ENCODE measurements at places on chromosomes 6 and 20.

DNA sequence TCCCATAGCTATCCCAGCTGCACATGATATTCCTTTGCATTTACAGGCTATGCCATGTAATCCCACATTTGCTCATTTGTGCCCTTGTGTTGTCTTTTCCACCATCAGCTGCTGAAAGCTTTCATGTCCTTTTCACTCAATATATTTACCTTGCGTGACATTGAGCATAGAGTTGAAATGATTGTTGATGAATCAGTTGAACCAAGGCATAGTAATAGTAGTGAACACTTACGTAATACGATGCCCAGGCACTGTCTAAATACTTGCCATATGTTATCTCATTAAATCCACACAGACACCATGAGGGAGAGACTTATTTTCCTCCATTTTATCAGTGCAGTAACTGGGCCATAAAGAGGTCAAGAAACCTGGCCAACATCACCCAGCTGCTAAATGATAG lies 13.1 kb downstream of the RNF8 start:
- no peak for DNase-seq

DNA sequence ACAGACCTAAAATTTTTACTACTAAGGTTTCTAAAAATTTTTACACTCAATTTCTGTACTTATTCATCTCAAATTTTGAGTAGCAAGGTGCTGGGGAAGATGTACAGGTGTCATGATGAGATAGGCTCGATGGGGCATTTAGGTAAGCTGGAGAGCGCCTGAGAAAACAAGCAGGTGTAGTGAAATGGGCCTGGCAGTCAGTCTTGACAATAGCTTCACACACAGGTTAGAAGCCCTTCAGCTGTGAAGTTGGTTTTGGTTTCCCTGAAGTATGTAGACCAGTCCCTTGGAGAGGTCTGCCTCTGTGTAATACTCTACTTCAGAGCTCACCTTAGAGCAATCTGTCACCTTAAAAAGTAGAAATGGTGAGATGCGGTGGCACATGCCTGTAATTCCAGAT lies 144.0 kb upstream of the SCGN start:
- no peak for DNase-seq

DNA sequence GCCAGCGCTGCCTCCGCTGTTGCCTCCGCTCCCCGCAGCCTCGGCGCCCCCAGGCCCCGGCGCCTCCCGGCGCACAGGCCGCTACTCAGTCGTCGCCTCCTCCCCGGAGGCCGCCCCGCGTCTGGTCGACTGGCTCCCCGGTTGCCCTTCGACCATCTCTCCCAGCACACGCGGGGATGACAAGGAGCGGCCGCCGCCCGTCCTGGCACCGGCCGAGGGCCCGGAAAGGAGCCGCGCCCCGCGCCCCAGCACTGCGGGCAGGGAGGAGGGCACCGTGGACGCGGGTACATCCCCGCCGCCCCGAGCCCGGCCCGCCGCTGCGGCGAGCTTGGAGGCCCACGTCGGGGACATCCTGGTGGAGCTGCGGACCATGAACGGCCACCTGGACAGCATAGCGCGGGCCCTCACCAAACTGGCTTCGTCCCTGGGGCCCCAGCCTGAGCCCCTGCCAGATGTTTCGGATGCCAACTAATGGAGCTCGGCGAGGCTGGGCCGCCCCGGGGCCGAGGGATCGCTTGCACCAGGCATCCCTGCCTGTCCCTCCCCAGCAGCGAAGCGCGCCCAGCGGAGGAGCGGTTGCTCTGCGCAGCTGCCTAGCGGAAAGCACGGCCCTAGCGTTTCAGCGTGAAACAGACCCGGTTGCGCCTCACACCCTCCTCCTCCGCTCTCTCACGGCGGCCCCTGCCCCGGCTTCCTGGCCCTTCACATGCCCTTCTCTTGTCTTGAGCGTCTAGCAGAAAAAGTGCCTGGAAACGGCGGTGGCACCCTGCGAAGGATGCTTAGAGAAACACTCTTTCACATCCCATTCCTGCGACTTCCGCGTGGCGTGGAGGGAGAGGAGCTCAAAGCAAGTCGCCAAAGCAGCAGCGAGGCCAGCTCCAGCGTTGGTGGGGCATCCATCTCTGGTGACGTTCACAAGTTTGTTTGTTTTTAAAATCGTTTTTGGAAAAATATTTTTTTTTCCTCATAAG lies 285.8 kb upstream of the SUPT3H start:
- no peak for DNase-seq

GRCh38 chr20:272718-273117 lies 15.2 kb downstream of the DEFB132 start:
- DNase-seq, result no peak

GRCh38 chr6:23301556-23301955 lies 732.2 kb downstream of the HDGFL1 start:
- no peak for DNase-seq

GRCh38 chr6:142942805-142943227 lies 2.2 kb downstream of the HIVEP2 start:
- DNase-seq, result no peak

DNA sequence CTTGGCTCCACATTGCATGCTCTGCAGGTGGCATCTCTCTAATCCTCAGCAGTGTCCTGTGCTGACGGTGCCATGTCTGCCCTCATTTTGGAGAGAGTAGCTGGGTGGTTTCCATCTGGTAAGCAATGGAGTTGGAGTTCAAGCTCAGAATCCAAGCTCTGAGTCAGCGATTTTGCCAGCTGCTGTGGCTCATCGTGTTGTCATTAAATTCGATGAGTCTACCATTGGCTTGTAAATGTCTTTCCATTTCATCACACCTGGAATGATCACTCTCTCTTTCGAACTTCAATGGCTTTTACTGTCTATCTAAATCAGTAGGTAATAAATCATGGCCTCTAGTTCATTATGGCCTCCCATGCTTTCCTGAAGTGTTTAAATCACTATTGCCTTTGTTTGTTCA lies 378.5 kb upstream of the TSHZ2 start:
- no peak for DNase-seq

- no peak for DNase-seq
Observed at GRCh38 chr20:23583526-23583925, 15.2 kb upstream of the CST9L start.

- no peak for DNase-seq
Observed at GRCh38 chr6:8336406-8337057, 98.8 kb downstream of the SLC35B3 start.

GRCh38 chr6:108002365-108003221 lies 44.6 kb upstream of the SEC63 start:
- DNase-seq, result no peak

GRCh38 chr20:59307270-59307669 lies 6.9 kb downstream of the EDN3 start:
- no peak for DNase-seq

DNA sequence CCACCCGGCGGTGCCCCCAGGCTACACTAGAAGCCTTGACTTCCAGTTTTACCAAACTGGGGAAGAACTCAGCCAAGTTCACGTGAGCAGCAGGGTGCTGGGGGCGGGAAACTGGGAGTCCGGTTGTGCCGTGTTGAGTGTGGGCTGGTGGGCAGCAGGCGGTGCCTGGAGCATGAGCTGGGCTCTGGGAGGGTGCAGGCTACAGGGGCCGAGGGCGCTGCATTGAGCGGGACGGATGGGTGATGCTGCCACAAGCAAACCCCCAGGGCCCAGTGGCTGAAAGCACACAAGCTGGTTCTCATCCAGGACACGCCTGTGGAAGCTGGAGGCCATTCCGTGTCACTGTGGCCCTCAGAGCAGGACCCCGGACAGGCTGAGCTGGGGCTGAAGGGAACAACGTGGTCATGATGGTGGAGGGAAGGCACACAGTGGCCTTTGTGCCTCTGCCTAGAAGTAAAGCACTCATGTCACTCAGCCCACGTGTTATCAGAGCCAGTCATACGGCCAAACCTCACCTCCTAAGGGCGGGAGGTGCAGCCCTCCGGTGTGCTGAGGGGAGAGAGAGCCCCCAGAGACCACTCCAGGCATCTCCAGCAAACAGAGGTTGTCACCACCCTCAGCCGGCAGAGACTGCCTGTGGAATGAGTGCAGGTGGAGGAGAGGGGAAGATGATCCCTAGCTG lies 29.5 kb downstream of the RBM38 start:
- no peak for DNase-seq

- peak; percentile 48 for DNase-seq
Observed at GRCh38 chr6:74410630-74411029, 714.6 kb downstream of the CD109 start.

- DNase-seq, result no peak
Observed at GRCh38 chr6:80143419-80143937, 37.0 kb downstream of the BCKDHB start.

DNA sequence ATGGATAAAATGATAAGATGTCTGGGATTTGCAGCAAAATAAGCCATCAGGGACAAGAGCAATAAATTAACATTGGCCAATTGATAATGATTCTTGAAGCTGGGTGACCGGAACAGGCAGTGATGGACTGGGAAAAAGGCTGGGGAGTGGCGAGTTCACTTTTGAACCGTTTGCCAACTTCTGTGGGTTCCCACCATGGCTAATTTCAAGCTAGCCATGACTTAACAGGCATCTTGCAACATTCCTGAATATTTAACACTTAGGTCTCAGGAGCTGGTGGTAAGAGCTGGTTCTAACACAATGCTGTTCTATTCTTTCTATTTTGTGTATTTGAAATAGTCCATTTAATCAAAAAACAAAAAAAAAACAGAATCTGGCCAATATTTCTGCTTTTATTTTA lies 37.6 kb upstream of the CD83 start:
- DNase-seq, result no peak

GRCh38 chr6:145850671-145851070 lies 36.1 kb upstream of the FBXO30 start:
- no peak for DNase-seq

DNA sequence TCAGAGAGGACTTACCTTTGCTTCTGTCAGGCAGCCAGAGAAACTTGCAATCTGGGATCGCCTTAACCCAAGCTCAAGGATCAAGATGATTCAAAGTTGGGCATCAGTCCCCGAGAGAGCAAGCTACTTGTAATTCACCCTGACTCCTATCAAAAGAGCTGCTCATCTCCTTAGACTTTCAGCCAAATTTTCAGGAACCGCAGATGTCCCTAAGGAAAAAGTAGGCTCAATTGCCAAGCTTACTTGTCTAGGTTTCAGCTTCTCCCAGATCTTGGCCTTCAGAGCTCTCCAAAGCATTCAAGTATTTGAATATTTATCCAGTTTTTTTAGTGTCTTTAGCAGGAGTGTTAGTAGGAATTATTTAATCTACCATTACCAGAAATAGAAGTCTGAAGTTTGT lies 434.1 kb upstream of the MMS22L start:
- DNase-seq, result no peak
